Hematopoietic multipotent progenitor cell treated with erythropoietin and hydrocortisone succinate and interleukin-3 and kit ligand, for 6 days (in vitro differentiated cells): ENCODE measurements at places on chromosomes 5 and 9.

DNA sequence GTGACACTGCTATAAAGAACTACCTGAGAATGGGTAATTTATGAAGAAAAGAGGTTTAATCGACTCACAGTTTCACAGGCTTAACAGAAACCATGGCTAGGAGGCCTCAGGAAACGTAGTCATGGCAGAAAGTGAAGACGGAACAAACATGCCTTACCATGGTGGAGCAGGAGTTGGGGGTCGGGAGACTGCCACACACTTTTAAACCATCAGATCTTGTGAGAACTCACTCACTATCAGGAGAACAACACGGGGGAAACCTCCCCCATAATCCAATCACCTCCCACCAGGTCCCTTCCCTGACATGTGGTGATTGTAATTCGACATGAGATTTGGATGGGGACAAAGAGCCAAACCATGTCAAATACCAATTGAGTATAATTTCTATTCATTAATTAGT, 2392.6 kb upstream of the C9orf72 start:
- no peak for DNase-seq

GRCh38 chr9:93656426-93657239, 80.2 kb downstream of the PHF2 start:
- DNase-seq, result no peak

GRCh38 chr9:7315746-7316145, 483.8 kb downstream of the DMAC1 start:
- DNase-seq, result no peak

DNA sequence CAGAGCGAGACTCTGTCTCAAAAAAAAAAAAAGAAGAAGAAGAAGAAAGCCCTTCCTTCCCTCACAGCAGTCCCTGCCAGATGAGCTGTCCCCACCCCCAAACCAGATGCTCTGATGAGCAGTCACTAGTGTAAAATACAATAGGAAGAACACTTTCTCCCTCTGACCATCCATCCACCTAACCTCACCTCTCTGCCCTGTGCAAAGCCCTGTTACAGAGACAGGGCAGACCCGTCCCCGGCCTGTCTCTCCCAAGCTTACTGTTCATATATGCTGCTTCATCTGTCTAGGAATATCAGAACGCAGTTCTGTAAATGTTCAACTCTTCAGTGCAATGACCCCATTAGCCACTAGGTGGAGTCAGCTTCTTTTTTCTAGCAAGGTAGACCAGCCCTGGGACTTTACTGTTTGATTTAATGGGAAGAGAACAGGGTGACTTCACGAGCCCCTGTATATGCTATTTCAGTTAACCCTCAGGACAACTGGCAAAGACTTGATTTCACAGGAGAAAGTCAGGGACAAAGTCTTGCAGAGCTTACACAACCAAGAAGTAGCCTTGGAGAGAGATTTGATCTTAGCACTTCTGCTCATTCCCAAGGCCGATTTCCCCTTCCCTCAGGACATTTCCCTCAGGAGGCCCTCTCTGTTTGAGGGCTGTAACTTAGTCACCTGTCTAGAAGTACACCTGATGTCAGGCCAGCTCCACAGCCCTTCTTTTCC, 14.9 kb upstream of the FGFR4 start:
- DNase-seq, result peak; percentile 91

DNA sequence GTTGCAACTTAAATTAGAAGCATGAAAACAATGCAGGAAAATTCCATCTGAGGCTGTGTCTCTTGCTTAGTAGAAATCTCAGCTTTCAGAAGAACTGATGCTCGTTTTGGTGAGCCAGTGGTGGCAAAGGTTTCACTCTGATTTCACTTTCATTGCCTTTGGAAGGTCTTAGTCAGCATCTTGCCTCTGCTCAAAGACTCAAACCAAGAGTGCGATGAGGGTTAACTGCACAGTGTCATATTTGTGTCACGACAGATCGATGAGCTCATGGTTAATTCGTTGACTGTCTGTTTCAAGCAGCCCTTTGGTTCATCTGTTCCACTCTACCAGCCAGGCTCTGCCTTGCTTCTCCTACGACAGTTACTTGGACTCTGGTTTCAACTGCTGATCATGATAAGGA, 331.3 kb upstream of the KIF2A start:
- DNase-seq, result no peak

- no peak for DNase-seq
These were observed 204.5 kb downstream of the SEMA6A start for GRCh38 chr5:116370149-116370548.
